ENCODE measurements at places on chromosomes 12 and 14. TPM values are rescaled to one million over a fixed set of nuclear protein-coding genes. Genes with fewer than 3 reads are reported as not detected.

IFNG-AS1 gene
- total RNA-seq = not detected

ANKRD33 gene
- not detected for total RNA-seq

TBK1 gene
- 37.3 TPM for total RNA-seq

AQP6 gene
- not detected for total RNA-seq

KLHL33 gene
- total RNA-seq = not detected
